Airway epithelial cell (primary cell): ENCODE measurements at places on chromosomes 16 and 17. TPM values are rescaled to one million over a fixed set of nuclear protein-coding genes. Genes with fewer than 3 reads are reported as not detected.

Gene TLCD2
- total RNA-seq = 2.7 and 5.0 TPM in 2 replicates

Gene GID4
- 8.9 and 9.2 TPM in 2 replicates for total RNA-seq

Gene ITFG1
- total RNA-seq = 28.3 and 33.3 TPM in 2 replicates

Gene CBFA2T3
- total RNA-seq = 0.09 and 0.63 TPM in 2 replicates

Gene BAHCC1
- 6.0 and 7.1 TPM in 2 replicates for total RNA-seq

Gene CDRT15L2
- not detected in 2 replicates for total RNA-seq

Gene KRTAP3-2
- not detected in 2 replicates for total RNA-seq
